Activated CD8-positive, alpha-beta memory T cell treated with anti-CD3 and anti-CD28 coated beads for 4 hours (primary cell): ENCODE measurements at places on chromosomes 7 and 10.

DNA sequence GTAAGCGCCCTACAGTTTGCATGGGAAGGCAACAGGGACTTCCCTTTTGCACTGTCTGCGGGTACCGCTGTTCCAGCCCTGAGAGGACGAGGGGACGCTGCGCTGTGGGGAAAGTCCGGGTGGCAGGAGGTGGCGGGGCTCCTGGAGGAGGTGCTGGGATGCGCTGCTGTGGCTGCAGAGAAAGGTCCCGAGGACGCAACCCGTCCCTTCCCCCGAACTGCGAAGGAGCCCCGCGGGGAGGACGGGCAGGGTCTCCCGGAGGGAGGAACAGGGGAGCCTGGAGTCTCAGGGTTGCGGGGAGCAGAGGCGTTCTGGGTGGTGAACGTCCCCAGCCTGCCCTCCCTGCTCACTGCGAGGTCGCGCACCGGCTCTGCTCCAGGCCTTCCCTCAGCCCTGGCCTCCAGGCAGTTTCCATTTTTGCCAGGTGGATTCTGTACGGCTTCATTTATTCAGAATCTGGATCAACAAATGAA is 91.6 kb downstream of the CXCL12 start:
- no peak for DNase-seq

- no peak for DNase-seq
Measured at GRCh38 chr7:44541028-44541869, at the start of gene NPC1L1. Gene NPC1L1 (minus strand): TSS chr7:44541330. CDS start chr7:44541259, 71 bp downstream.

- no peak for DNase-seq
Measured at GRCh38 chr7:93156884-93157283, 8.7 kb upstream of the SAMD9L start.

GRCh38 chr7:18753972-18754610 is 258.5 kb downstream of the HDAC9 start:
- DNase-seq, result no peak

DNA sequence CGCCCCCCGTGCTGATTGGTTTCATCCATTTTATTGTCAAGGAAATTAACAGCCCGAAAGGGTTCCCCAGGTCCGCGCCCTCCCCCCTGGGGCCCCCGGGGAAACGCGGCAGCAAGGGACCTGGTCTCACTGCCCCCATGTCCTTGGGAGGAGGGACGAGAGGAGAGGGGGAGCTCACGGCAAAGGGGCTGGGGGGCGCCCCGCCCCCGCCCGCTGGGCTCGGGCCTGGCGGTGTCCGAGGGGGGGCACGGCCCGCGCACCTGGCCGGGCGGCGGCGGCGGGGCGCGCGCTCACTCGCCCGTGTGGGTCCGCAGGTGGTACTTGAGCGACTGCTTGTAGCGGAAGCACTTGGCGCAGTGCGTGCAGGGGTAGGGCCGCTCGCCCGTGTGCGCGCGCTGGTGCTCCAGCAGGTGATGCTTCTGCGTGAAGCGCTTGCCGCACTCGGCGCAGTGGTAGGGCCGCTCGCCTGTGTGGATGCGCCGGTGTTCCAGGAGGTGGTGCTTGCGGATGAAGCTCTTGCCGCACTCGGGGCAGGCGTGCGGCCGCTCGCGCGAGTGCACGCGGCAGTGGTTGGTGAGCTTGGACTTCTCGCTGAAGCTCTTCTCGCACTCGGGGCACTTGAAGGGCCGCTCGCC is 29.3 kb downstream of the ZNF777 start:
- no peak for DNase-seq

DNA sequence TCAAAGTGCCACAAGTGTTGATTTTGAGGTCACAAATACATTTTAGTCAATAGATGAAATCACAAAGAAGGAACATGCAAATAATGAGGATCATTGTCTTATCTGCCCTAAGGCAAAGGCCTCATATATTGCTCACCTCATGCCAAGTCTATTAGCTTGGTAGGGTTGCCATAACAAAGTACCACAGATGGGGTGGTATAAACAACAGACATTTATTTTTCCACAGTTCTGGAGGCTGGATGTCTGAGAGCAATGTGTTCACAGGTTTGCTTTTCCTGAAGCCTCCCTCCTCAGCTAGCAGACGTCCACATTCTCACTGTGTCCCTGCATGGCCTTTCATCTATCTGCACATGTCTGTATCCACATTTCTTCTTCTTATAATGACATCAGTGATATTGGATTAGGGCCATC is 59.6 kb downstream of the RELN start:
- DNase-seq, result no peak

- no peak for DNase-seq
Measured at GRCh38 chr10:3412071-3412582, 239.5 kb upstream of the PITRM1 start.

DNA sequence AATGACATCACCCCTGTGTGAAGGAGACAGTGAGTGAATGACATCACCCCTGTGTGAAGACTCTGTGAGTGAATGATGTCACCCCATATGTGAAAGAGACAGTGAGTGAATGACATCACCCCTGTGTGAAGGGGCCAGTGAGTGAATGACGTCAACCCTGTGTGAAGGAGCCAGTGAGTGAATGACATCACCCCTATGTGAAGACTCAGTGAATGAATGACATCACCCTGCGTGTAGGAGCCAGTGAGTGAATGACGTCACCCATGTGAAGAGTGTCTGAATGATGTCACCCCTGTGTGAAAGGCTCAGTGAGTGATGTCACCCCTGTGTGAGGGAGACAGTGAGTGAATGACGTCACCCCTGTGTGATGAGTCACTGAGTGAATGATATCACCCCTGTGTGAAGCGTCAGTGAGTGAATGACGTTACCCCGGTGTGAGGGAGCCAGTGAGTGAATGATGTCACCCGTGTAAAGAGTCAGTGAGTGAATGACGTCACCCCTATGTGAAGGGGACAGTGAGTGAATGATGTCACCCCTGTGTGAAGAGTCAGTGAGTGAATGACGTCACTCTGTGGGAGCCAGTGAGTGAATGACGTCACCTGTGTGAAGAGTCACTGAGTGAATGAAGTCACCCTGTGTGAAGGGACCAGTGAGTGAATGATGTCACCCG is 478.1 kb downstream of the PTPRN2 start:
- no peak for DNase-seq

GRCh38 chr7:5661942-5662341 is 119.5 kb downstream of the RNF216 start:
- DNase-seq, result no peak

- DNase-seq, result no peak
Measured at GRCh38 chr10:31697271-31698180, 231.1 kb downstream of the ARHGAP12 start.

DNA sequence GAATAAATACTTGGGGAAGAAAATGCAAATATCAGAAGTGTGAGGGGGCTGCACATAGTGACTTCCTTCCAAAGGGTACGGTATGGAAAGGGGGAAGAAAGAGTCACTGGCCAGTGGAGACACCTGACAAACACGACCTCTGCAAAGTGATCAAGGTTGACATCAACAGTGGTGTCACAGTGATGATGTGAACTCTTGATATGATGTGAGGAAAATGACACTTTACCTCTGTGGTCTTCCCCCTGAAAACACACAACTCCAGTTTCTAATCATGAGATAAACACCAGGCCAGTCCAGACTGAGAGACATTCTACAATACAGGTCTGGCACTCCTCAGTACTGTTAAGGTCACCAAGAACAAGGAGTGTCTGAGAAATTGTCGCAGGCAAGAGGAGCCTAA is 169.7 kb downstream of the BUB3 start:
- no peak for DNase-seq

GRCh38 chr10:111204838-111205237 is 128.0 kb downstream of the ADRA2A start:
- DNase-seq, result no peak

GRCh38 chr7:32616625-32617024 is 121.3 kb downstream of the AVL9 start:
- DNase-seq, result no peak

GRCh38 chr7:37354656-37355131 is 94.0 kb downstream of the ELMO1 start:
- no peak for DNase-seq

DNA sequence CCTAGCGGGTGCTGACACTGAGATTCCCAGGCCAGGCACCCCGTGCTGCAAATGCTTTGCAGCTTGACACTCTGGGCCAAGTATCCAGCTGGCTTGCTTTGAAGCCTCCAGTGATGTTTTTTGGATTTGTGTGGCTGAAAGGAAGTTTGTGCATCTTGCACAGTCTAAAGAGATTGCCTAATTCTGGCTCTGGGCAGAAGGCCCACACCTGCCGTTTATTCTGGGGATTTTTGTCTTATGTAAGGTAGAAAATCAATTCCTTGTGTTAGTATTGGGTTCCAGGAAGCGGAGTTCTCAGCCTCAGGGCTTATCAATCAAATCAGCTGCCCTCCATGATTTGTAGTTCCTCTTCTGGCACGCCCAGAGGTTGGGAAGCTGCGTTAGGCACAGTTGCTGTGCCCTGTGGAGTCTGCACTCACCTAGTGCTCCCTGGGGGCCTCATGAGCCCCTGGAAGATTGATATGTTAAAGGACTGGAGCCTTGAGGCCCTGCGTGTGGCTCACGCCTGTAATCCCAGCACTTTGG is 8.4 kb upstream of the PURB start:
- DNase-seq, result no peak

GRCh38 chr7:135274495-135275268 is 41.0 kb downstream of the STRA8 start:
- peak; percentile 42 for DNase-seq

DNA sequence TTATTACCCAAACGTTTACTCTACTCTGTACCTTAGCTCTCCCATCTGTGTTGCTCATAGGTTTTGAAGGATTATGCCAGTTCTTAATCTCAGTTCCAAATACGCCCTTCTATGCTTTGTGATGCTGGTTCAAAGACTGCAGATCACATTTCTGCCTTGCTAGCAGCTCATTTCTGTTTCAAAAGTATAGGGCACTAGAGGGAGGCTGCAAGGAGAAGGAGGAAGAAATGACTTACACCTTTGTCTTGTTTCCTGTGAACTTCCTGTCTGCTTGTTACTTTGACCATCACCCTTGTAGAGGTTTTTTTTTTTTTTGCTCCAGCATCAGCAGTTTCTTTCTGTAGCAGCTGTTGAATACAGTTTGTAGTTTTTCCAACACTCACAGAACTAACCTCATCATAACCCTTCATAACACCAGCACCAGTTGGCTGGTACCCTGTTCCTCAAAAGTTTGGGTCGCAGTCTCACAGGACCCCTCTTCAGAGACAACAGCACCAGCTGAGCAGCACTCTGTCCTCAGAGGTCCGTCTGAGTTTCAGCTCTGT is 16.5 kb downstream of the SLK start:
- DNase-seq, result no peak

GRCh38 chr7:70721500-70721899 is 410.4 kb upstream of the GALNT17 start:
- DNase-seq, result no peak

DNA sequence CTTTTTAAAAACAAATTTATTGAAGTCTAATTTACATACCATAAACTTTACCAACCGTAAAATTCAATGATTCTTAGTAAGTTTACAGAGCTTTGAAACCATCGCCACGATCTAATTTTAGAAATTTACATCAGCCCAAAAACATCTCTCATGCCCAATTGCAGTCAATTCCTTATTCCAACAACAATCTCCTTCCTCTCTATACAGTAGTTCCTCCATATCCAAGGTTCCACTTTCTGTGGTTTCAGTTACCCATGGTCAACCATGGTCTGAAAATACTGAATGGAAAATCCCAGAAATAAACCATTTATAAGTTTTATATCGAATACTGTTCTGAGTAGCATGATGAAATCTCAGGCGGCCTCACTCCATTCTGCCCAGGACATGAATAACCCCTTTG is 183.4 kb upstream of the ADCY1 start:
- no peak for DNase-seq

- no peak for DNase-seq
Measured at GRCh38 chr10:86733260-86733671, 23.2 kb upstream of the BMPR1A start.
